ENCODE measurements at places on chromosomes 4 and X. TPM values are rescaled to one million over a fixed set of nuclear protein-coding genes. Genes with fewer than 3 reads are reported as not detected.

DNA sequence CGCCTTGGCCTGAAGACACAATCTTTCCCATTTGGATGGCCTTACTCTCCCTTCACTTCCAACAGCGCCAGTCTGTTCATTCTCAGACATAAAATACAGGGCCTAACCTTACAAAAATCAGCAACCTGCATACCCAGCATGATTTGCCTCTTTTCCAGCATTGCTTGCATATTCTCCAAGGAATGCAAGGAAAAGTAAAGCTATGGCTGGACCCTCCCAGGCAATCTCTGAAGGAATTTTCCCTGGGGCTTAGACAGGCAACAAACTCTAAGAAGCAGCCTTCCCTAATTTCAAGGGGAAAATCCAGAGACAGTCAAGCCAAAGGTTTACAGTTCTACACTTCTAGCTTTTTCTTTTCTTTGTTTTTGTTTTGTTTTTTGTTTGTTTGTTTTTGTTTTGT is 3.6 kb downstream of the DCTD start:
- DNase-seq, result no peak

- DNase-seq, result no peak
Observed at GRCh38 chr4:21765810-21766407, 182.7 kb downstream of the KCNIP4 start.

- DNase-seq, result no peak
Observed at GRCh38 chr4:143084566-143084965, 100.2 kb upstream of the USP38 start.

- DNase-seq, result no peak
Observed at GRCh38 chrX:111040377-111041017, 55.5 kb upstream of the PAK3 start.

DNA sequence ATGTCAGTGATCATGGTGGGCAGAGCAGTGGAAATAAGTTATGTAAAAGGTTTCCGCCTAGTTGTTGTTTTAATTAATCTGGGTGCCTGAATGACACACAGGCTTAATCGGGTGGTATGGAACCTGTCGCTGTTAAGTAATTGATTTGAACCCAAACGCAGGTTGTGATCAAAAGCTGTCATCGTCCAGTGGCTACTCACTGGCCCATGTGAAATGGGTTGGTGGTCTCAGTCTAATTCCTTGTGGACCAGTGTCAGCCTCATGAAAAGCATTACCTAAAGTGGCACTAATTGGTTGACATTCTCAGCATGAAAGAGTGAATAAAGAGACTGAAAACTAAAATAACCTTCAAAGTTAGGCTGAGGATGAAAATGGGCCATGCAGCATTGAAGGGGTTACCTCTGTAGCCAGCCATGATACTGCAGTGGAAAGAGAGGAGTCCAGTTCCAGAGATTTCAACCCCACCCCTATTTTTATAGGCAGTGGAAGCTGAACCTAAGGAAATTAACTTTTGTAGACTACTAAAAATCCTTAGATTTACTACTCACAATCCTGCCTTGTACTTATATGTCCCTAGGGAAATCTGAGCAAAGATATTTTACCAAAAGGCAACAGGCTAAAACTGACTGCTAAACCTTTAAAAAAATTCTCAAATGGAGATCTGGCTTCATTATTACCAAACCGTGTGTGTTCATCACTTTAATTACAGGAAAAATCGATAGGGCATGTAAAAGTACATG is 251.7 kb upstream of the TENM3 start:
- DNase-seq, result no peak

DNA sequence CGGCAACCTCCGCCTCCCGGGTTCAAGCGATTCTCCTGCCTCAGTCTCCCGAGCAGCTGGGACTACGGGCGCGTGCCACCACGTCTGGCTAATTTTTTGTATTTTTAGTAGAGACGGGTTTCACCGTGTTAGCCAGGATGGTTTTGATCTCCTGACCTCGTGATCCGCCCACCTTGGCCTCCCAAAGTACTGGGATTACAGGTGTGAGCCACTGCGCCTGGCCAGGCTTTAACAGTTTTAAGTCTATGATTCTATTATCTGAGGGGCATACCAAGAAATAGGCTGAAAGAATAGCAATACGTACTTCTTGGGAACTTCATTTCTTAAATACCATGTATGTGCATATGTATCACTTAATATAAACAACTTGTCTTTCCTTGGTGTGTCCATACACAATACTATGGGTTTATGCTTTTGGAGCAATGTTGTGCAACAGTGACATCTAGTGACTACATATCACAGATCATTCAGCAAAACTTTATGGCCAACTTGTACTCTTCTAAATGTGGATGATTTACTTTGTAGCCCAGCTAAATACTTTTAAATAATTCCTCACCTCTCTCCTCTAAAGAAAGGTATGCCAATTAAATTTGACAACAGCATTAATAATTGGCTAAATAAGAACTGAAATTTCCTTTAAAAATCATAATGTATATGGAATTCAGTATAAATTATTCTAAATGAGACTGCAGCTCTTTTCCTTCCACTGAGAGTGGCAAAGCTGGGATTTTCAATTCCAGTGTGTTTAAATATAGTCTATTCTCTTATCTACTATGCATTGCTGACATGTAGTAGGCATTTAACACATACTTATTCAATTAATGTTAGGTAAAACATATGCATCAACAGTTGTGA is 10.4 kb downstream of the SLC9B1 start:
- no peak for DNase-seq

Gene FGF5
- 0.30 TPM for total RNA-seq

Gene C4orf51
- total RNA-seq, result not detected

Gene NSDHL
- total RNA-seq, result 12.5 TPM

Data from cardiac septum (tissue), 1 donor.